ENCODE measurements at places on chromosomes 7 and 10. TPM values are rescaled to one million over a fixed set of nuclear protein-coding genes. Genes with fewer than 3 reads are reported as not detected.

GRCh38 chr10:11355592-11355991 is 255.9 kb downstream of the USP6NL start:
- DNase-seq: no peak

- peak; percentile 88 for DNase-seq
Measured at GRCh38 chr10:70296406-70296899, 12.6 kb upstream of the NPFFR1 start.

The LIPF gene
- total RNA-seq: not detected

DNA sequence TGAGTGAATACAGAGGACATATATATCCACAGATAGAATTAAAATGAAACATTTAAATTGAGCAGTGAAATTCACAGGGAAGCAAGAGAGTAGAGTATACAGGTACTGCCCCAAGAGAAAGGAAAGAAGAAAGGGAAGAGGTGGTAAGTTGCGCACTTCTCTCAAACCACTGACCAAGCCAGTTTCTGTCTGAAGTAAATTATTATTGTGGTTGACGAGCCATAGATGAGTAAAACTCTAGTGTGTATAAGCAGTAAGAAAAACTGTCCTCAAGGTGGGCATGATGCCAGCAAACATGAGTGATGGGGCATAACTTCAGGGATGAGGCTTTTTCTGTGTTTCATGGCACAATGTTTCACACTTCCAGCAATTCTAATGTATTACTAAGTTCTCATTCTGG is 4.4 kb upstream of the BET1 start:
- DNase-seq: no peak

DNA sequence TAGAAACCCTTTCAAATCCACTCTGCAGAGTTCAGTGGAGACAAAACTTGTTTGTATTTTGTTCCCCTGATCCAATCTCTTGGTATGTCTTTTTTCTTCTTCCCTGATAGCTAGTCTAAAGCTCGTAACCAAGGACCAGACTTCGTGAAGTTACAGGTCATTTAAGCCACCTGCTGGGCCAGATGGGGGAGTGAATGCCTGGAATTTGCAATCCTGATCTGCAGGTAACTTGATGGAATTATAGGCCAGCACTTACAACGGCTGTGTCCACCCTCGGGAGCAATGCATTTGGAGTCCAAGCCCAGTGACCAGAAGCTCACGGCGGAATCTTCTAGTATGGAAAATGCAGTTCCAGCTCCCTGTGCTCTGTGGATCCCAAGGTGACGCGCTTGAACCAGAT is 566.9 kb downstream of the TCERG1L start:
- DNase-seq: no peak

GRCh38 chr7:85185424-85186082 is 1.3 kb downstream of the SEMA3D start:
- peak; percentile 85 for DNase-seq

DNA sequence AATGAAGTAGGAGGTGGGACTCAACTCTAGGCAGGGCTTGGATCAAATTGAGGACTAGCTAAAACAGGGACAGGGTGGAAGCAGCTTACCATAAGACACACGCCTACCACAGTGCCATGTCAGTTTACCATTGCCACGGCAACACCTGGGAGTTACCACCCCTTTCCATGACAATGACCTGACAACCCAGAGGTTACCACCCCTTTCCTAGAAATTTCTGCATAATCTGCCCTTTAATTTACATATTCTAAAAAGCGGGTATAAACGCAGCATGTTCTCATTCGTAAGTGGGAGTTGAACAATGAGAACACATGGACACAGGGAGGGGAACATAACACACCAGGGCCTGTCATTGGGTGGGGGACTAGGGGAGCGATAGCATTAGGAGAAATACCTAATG is 72.7 kb downstream of the GCC1 start:
- no peak for DNase-seq

The DENND11 gene
- 22.6 TPM for total RNA-seq

DNA sequence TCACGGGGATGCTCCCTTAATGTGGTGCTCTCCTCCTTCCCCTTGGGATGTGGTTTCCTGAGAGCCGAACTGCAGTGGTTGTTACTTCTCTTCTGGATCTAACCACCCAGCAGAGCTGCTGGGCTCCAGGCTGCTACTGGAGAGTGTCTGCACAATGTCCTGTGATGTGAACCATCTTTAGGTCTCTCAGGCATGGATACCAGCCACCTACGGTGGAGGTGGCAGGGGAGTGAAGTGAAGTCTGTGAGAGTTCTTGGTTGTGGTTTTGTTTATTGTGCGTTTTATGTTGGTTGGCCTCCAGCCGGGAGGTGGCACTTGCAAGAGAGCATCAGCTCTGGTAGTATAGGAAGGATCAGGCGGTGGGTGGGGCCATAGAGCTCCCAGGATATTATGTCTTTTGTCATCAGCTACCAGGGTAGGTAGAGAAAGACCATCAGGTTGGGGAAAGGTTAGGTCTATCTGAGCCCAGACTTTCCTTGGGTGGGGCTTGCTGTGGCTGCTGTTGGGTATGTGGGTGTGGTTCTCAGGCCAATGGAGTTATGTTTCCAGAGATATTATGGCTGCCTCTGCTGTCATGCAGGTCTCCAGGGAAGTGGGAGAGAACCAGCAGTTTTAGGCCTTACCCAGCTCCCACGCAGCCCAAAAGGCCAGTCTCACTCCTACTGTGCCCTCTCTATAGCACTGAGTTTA is 87.9 kb downstream of the KIF20B start:
- DNase-seq: peak; percentile 29

GRCh38 chr10:486666-487322 is 202.7 kb downstream of the DIP2C start:
- no peak for DNase-seq

DNA sequence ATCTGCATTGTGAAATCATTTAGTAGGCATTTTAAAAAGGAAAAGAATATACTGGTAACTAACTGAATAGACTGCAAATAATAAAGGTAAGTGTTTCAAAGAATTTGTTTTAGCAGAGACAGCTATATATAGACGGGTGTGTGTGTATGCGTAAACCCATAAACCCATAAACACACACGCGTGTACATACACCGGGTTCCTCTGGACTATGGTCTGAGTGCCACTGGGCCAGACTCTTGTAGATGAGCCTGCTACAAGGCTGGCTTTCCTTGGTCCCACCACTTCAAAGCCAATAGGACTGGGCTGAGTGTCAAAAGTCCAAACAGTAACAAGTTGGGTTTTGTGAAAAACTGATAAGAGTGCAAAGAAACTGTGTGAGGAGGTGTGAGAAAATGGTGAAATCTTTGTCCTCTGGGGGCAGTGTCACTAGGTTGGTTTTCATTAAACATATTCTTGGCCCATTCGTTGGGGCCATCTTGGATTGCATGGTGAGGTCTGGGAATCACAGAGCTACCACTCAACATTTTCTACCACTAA is 39.8 kb downstream of the GNA12 start:
- DNase-seq: no peak

DNA sequence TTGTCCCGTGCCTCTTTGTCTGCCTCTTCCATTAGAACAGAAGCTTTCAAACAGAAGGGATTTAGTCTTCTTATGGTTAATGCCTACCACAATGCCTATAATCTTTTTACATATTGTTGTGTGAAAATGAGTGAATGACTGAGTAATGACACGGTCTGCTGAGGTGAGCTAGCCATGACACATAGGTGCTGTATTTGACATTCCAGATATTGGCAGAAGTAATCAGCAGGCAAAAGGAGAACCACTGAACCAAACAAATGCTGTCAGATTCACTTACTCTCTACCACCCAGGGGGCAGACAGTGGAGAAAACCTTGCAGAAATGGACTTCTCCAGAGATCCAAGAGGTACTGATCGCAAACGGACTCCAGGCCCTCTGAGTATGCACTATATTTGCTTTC is 377.2 kb upstream of the VWC2 start:
- DNase-seq: no peak

GRCh38 chr10:11913079-11913641 is 90.0 kb downstream of the PROSER2 start:
- no peak for DNase-seq

- no peak for DNase-seq
Measured at GRCh38 chr7:128407233-128407589, 2.6 kb downstream of the IMPDH1 start.

GRCh38 chr7:133360201-133360600 is 107.3 kb downstream of the EXOC4 start:
- DNase-seq: no peak

DNA sequence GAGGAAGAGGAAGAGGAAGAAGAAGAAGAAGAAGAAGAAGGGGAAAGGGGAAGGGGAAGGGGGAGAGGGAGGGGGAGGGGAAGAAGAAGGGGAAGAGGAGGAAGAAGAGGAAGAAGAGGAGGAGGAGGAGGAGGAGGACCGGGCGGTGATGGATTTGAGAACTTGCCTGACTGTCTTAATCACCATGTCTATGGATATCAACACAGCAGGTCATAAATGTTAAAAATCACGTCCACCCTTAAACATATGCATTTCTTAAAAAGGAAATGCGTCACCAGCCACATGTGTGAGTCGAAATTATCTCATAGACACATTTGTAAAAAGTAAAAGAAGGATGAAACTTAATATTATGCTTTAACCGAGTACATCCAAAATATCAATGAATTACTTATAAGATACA is 42.1 kb upstream of the INSIG1 start:
- DNase-seq: no peak

DNA sequence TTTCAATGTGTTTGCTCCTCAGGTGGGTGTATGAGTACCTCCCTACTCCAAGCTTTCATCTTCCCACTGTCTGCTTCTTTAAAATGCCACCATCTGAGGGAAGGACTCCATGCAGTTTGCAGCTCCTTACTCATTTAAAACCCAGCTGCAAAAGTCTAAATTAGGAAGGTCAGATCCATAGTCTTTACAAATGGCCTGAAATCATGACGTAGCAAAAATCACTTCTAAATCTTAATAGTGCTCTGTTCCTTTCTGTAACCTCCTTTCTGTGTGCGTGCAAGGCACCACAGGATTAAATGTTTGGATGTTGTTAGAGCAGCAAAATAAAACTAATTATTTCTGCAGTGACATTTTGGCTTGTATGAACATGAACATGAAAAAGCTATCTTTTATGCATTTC is 366.9 kb upstream of the IGFBP3 start:
- no peak for DNase-seq

DNA sequence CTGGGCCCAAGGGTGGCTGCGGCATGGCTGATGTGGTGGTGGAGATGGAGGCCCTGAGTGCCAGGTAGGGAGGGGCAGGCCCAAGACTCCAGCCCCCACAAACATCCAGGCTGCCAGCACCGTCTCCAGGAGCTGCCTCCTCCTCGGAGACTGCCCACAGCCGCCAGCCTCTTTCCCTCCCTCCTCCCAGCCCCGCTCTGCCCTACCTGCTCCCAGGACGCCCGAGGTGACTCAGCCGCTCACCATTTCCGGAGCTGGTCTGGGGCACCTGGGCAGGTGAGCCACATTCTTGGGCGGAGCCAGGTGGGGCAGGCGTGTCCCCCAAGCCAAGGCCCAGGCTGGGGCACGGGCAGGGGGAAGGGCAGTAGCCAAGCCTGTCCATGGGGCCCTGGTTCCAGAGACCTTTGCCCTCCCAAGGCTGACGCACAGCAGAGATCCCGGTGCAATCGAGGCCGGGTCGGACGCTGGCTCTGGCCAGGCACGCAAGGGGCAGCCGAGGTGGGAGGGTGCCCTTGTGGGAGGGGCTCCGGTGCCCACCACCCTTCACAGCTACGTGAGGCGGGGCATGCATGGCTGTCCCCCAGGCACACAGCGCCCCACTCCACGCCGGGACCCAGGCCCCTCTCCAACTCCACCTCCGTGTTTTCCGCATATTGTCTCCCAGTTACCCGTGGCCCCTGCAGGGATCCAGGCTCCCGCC is 8.8 kb downstream of the ADAP1 start:
- DNase-seq: peak; percentile 85

The IQCE gene
- 27.8 TPM for total RNA-seq

GRCh38 chr7:142629588-142630260 is 119.5 kb upstream of the PRSS1 start:
- DNase-seq: no peak

The ZNF425 gene
- 2.5 TPM for total RNA-seq

GRCh38 chr10:76649254-76649653 is 988.4 kb downstream of the KCNMA1 start:
- no peak for DNase-seq

The ADAMTS14 gene
- 0.47 TPM for total RNA-seq

GRCh38 chr10:12699781-12700556 is 301.5 kb downstream of the CCDC3 start:
- no peak for DNase-seq

All from kidney (tissue), 22 donors.